Effector CD4-positive, alpha-beta T cell (primary cell): ENCODE measurements at places on chromosomes 3 and 15.
A peak's percentile ranks its signal among the peaks of the same experiment; 100 is the strongest.

- DNase-seq, result no peak
Measured at GRCh38 chr3:168431491-168431890, 335.8 kb upstream of the GOLIM4 start.

DNA sequence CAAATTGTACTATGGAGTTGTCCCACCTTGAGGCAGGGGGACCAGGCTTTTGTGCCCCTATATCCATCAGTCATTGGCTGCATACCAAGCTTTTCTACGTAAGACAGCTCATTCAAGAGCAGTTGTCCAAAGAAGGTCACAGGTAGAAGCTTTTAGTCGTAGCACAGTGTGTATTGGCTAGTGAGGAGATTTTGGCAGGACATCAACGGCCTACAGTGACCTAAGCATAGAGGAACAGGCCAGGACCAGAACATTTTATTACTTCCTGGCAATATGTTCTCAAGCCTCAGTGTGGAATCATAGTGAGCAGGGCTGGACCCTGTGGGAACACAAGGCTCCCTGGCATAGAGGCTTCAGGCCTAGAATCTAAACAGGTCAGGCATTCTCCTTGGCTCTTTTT lies 105.4 kb upstream of the ANKRD28 start:
- DNase-seq, result no peak

GRCh38 chr3:138945709-138946662 lies 951 bp downstream of the FOXL2 start:
- DNase-seq, result no peak

DNA sequence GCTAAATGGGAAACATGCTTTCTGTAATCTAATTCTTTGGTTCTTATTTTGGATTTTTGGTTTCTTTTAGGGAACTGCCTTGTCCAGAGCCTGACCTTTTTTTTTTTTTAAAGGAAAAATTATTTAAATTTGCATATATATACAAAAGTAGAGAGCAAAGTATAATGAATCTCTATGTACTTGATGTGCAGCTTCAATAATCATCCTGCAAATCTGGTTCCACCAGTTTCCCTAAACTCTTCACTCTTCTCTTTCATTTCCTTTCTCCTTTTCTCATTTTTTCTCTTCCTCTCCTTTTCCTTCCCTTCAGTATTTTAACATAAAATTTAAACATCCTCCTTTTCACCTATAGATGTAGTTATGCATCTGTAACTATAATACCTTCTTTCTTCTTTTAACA lies 82.5 kb downstream of the USP13 start:
- no peak for DNase-seq

DNA sequence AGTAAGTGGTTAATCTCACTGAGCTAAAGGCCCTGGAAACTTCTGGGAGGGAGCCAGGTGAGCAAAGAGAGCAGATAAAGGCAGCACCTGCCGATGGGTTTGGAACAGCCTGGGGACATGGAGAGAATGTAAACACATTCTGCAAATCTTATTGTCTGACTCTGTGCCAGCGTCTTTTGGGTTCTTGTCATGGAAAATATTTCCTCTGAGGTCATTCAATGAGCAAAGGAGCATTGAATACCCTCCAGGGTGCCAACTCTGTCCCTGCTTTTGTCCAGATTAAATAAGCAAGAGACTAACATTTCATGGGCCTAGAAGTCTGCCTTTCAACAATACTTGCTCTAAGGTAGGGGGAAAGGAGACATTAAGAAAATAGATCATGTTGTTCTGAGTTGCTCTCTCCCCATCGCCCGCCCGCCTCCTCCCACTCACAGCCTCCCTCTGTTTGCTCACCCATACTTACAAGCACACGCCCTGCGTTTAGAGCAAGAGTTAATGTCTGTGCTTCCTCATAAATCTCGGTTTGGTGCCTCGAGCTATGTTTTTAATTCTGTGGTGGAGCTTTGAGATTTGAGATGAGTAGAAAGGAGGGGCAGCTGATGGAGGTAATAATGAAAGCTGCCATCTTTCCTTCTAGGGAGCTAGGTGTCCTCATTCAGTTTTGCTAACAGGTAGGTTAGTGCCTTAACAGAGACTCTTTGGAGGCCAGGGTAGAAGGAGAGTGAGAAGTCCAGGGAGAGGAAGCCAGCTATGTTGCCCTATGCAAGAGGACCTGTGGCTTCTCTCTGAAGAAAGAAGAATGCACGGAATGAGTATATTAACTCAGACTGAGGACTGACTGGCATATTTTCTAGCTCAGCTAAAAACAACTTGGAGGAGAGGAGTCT lies 132.9 kb downstream of the TPRG1 start:
- no peak for DNase-seq

- DNase-seq, result peak; percentile 35
Measured at GRCh38 chr3:170356596-170357175, 829 bp upstream of the SKIL start.

- no peak for DNase-seq
Measured at GRCh38 chr3:154598166-154598565, 168.2 kb upstream of the GPR149 start.

DNA sequence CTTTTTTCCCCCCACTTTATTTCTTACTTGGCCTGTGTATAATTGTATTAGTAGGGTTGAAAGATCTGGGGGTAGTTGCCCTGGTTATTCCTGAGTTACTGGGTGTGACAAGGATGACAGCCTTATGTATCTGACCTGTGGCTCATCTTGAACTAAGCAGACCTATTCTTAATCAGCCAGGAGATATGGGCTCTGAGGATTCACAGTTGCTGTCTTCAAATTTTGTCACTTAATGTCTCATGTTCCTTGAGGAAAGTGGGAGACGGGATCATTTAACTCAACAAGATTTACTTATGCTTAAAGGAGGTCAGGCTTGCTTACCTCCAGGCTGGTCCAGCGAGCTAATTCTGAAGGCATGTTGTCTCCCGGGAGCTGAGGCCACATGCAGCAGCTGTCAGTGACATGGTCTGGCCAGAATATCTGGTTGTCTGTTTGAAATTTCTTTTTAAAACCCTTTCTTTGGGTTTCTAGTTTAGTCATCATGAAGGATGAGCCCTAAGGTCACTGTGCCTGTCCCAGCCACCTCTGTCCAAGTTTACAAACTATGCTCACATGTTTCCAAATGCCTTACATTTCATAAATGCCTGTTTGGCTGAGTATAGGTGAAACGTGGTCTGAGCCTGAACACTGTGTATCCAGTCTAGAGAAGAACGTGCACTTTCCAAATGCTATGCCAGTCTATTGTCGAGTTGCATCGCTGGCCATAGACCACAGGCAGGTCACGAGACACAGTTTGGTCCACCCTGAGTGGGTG lies 26.8 kb downstream of the LRTM1 start:
- DNase-seq, result no peak

GRCh38 chr3:4313606-4314293 lies 10.6 kb downstream of the SETMAR start:
- no peak for DNase-seq

GRCh38 chr3:193078996-193079753 lies 161.5 kb upstream of the MB21D2 start:
- DNase-seq, result no peak

GRCh38 chr15:46151786-46152185 lies 517.0 kb downstream of the SQOR start:
- DNase-seq, result no peak

- no peak for DNase-seq
Measured at GRCh38 chr15:23793191-23793680, 106.1 kb upstream of the NDN start.

DNA sequence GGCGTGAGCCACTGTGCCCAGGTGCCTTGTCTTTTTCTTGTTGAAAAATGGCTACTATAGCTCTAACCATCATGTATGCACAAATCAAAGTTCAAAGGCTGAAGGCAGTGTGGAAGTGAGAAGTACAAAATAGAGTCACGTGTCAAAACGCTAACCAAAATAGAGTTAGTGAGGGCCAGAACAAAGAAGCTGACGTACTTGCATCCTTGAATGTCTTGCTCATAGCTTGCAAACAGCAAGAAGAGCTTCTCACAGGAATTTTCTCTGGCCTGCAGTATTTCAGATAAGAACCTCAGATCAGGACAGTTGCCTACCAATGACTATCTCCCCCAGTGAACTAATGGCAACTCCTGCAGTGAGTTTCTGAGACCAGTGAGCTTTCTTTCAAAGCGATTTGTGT lies 713.5 kb downstream of the GRM7 start:
- no peak for DNase-seq

DNA sequence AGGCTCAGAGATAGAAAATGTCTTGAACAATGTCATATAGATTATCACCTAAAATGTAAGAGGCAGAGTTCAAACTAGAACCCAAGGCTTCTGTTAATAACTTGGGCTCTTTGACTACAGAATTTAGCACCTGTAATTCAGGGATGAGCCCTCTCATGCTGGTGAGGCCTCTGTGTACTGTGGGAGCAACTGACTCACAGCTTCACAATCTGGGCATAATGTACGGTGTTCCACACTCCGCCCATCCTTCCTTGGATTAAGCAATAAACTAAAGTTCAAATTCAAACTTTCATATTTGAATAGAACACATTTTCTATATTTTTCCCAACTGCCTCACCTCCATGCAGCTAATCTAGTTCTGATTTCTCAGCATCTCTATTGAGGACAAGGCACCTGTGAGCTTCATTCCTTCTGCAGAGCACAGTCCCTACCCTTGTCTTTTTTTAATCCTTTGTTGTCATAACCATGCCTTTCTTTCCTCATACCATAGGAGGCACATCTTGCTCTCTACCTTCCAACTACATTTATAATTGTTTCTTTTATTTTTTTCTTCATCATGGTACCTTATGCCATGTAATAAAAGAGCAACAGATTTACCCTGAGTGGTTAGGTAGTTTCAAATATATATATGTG lies 392.1 kb downstream of the NLGN1 start:
- no peak for DNase-seq

- no peak for DNase-seq
Measured at GRCh38 chr3:20324664-20325478, 138.9 kb upstream of the SGO1 start.

DNA sequence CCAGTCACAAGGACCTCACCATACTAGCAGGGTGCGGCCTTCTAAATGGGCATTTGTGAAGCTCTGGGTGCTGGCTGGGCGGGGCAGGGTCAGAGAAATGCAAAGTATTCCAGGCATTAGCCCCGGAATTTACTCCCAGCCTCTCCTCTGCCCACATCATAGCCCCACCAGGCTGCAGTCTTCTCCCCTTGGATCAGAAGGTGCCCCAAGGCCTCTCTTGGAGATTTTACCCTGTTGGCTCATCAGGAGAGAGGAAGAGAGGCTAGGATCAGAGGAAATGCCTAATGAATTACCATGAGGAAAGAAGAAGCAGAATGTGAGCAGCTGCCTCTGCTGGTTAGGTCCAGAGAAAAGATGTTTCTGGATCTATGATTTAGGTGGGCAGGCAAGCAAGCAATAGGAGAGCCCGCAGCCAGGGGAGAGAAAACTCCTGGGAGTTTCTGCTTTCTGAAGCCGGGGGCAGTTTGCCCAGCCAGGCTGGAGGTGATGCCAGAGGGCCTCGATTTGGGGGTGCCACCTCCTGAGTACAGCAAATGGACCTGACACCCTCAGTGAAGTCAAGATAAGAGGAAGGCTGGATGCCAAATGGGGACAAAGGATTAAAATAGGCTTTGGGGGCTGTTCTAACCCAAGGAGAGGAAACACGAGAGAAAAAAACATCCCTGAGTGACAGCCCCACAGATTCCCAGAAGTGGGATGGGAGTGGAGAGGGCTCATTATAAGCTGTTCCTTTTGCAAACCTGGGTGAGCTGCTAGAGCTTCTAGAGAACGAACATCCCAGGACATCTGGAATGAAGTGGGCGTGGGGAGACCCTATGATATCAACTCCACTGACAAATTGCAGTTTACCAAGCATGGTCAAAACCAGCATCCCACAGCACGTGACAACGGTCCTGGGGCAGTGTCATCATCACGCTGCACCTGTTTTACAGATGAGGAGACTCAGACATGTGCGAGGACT lies 65.4 kb downstream of the BDH1 start:
- no peak for DNase-seq

DNA sequence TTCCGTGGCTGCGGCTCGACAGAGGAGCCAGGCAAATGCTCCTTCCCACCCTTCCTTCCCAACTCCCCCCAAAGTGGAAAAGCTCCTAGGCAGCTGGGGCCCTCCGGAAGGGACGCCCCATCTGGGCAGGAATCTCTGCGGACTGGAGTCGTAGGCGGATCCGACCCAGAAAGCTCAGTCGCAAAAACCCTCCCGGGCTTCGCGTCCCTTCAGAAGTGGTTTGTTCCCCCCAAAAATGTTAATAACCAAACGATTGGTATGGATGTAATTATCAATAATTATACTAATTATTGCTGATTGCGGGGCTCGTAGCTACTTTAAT lies 3.8 kb downstream of the RNU6-1 start:
- no peak for DNase-seq

GRCh38 chr3:107077391-107077790 lies 299.8 kb upstream of the CCDC54 start:
- no peak for DNase-seq

- DNase-seq, result no peak
Measured at GRCh38 chr3:45844616-45845015, 2.7 kb upstream of the LZTFL1 start.

DNA sequence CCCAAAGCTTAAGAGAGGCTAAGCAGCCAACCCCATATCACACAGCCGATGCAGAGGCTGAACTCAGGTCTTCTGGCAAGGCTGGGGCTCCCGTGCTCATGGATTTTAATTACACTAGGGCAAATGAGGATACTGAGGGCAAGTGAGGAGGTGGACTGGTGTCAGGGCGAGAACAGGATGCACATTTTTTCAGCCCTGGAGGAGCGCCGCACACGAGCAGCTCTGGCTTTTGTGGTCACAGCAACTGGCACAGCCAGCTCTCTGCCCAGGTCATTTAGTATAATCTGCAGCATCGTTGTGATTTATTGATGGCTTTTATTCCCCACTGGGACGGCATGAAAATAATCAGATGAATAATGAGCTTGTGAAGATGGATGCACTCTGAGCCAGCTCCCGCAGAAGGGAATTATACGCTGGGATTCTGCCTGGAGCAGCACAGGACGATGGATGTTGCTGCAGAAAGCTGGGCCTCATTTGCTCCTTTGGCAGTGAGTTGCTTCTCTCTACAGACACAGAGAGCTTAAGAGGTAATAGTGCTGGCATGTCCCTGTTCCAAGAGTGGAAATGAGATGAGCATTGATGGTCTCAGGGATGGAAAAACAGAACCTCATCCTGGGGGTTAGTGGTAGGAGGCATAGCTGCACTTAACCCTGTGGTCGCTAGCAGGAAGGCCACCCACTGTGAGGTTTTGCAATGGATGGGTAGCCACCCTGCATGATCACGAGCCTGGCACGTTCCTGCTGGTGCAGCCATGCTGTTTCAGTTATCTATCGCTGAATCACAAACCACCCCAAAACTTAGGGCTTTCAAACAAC lies 135.4 kb downstream of the UACA start:
- no peak for DNase-seq

- no peak for DNase-seq
Measured at GRCh38 chr3:159030138-159030670, 228.3 kb downstream of the MFSD1 start.
